ENCODE measurements at places on chromosomes 1 and 21.

GRCh38 chr21:38984982-38985567 lies 179.3 kb downstream of the ETS2 start:
- peak; percentile 96 for DNase-seq

DNA sequence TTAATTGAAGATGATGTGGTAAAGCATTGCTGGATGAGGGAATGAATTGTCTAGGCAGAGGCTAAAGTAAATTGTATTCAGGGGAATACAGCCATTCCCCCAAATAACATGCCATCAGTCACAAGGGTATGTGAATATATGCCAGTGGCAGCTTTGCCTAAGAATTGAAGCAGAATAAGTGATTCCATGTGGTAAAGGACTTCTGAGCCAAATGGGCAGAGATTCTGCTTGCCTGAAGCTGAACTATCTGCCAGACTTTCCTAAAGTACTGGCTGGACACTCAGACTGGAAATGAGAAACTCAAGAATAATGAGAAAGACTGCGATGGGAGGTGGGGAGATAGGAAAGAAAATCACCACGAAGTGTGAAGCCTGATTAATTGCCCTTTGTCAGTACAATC lies 2.4 kb downstream of the LIX1L start:
- DNase-seq: no peak

- DNase-seq: no peak
Observed at GRCh38 chr1:167671727-167672511, 41.9 kb downstream of the RCSD1 start.

DNA sequence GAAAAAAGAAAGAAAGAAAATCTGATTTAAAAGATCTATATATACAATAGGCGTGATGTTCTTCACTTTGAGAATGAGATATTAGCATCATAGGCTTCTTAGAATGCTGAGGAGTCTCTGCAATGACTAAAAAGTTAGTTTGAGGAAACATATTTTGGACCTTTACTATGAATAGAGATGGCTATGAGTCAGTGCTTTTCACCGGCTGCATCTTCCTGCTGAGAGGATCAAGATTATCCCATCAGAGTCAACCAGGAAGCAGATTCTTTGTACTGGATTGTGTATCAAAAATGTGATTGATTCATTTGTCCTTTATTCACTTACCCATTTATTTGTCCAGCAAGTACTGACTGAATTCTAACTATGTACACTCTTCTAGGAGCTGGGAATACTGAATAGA lies 144.2 kb downstream of the KCNK2 start:
- DNase-seq: no peak

DNA sequence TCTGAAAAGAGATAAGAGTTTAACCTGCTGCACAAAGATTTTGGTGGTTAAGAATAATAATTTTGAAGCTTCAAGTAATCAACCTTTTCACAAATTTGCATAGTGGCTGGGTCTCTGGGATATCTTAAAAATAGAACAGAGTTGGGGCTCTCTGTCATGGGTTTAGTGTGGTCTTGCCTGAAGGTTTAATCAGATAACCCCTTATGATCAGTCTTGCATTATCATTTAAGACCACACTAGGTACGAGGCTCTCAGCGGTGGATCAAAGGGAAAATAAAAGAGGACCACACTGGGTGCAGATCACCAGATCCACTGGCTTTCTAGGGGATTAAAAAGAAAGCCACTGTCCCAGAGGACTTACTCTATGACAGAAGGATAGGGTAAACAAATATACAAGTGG lies 19.5 kb downstream of the LRRC8C start:
- no peak for DNase-seq

GRCh38 chr1:230509281-230509977 lies 83.3 kb upstream of the PGBD5 start:
- no peak for DNase-seq

GRCh38 chr1:180311011-180311730 lies 81.1 kb downstream of the LHX4 start:
- DNase-seq: no peak

- DNase-seq: no peak
Observed at GRCh38 chr1:64308866-64309265, 105.4 kb downstream of the UBE2U start.

- DNase-seq: peak; percentile 90
Observed at GRCh38 chr1:89941110-89941766, 53.7 kb upstream of the ZNF326 start.

GRCh38 chr1:31745096-31745945 lies 18.8 kb downstream of the ADGRB2 start:
- DNase-seq: peak; percentile 77

GRCh38 chr1:226082959-226083301 lies 20.4 kb downstream of the H3-3A start:
- DNase-seq: no peak

Data from hematopoietic multipotent progenitor cell (in vitro differentiated cells).